ENCODE measurements at places on chromosomes 11 and 22. TPM values are rescaled to one million over a fixed set of nuclear protein-coding genes. Genes with fewer than 3 reads are reported as not detected.
A peak's percentile ranks its signal among the peaks of the same experiment; 100 is the strongest.

DNA sequence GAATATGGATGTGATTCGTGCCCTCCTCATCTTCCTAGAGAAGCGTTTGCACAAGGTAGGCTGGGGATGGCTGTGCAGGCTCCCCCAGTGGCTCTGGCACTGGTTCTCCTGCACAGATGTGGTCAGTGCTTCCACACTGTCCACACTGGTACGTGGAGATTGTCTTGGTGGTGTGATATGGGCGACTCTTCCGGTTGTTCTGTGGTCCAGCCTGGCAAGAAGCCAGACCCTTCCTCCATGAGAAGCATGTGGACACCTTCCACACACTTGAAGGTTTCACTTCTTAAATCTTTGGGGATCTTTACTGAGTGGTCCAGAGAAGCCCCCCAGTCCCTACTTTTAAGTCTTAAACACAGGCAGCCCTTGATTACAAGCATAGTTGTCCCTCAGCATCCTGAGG is 3.8 kb downstream of the RIC8A start:
- DNase-seq: peak; percentile 54

The CEP126 gene
- 3.6 TPM for polyA plus RNA-seq

GRCh38 chr22:48538291-48538820 is 1289.3 kb downstream of the BRD1 start:
- no peak for DNase-seq

GRCh38 chr11:35173011-35173511 is 34.1 kb downstream of the CD44 start:
- no peak for DNase-seq

DNA sequence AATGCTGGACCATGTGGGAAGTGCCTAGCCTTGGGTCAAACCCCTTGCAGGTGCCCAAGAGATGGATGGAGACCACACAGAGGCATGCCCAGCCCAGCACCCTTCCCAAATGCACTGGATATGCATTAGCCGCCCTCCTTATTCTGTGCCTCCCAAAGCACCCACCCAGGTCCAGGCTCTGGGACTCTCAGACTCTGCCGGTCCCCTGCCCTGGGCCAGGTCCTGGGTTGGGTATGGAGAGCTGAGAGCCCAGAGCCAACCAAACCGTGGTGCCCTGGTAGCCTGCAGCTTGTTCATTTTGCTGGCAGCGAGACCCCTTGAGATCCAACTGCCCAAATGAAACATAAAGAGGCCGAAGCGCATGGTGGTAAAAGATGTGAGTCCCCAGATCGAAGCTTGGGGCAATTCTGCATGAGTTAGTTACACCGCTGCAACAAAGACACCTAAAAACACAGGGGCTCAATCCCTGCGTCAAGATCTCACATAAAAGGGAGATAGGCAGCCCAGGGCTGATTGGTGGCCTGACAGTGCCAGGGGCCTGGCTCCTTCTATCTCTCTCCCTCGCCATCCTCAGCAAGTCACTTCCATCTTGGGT is 61.5 kb downstream of the MYEOV start:
- DNase-seq: no peak

The SCT gene
- polyA plus RNA-seq: 1.1 TPM

DNA sequence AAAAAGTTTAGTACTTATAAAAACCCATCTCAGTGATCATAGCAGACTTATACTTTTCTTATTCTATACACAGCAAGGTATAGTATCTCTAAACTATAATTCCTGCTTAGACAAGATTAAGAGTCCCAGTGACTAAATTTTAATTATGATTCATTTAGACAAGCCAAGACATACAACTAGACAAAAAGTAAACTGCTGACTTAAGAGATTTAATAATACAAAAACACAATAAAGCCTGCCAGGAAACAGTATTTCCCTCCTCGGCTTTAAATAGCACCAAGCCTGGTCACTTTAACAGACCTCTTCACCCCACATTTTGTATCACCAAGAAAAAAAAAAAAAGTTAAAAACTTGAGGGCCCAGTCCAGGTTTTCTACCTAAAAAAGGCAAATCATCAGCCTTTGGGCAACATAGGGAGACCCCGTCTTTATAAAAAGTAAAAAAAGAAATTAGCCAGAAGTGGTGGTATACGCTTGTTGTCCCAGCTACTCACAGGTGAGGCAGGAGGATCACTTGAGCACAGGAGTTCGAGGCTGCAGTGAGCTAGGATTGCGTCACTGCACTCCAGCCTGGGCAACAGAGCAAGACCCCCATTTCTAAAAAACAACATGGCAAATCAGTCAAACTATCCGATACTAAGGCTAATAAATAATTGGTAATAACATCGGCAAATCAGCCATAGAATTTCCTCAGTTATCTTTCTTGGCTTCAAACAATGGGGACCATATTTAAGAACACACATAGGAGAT is 53.8 kb downstream of the SIK3 start:
- DNase-seq: no peak

GRCh38 chr11:12746593-12747097 is 72.4 kb downstream of the TEAD1 start:
- DNase-seq: peak; percentile 77

GRCh38 chr11:23490557-23491235 is 630.4 kb upstream of the CCDC179 start:
- DNase-seq: no peak

The GLYAT gene
- not detected for polyA plus RNA-seq

DNA sequence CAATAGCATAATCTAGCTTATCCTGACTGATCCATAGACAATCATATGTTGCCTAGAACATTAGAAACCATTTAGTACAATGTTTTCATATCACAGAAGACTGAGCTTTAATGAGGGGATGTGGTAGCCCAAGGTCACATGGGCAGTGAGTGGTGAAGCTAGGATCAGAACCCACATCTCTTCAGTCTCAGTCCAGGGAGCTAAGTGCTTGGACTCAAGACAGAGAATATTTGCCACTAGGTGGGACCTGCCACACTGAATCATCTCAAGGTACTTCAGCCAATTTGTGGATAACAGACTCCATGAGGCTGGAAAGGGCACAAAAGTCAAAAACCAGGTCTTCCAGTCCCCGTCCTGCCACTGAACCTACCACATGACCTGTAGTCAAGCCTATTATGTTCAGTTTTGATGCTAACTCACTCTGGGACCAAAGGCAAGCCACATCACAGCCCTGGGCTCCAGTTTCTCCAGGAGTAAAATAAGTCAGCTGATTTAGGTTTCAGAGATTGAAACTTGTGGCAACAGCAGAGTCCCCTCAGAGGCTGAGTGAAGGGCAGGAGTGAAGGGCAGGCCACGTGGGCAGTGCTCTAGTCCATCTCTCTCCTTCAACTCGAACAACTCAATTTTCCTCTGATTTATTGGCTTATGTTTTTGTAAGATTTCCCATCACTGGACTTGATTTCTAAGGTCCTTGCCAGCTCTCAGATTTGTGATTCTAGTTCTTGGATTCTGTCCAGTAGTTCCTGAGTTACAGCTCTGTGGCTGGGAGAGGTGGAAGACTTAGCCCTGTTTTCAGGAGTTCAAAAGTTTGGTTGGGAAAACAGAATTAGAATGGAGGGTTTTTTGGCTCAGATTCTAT is 84.6 kb upstream of the PHOX2A start:
- no peak for DNase-seq

DNA sequence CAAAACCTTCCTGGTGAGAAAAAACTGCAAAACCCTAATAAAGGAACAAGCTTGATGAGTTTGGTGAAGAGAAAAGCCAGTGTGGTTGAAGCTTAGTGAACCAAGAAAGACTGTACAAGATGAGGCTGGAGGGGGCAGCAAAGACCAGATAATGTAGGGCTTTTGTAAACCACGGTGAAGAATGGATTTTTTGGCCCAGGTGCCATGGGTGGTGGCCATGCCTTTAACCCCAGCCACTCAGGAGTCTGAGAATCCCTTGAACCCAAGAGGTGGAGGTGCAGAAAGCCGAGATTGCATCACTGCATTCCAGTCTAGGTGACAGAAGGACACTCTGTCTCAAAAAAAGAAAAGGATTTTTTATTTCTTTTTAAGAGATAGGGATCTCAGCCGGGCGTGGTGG is 5.0 kb upstream of the ZDHHC5 start:
- no peak for DNase-seq

The PGR gene
- polyA plus RNA-seq: under 0.01 TPM

DNA sequence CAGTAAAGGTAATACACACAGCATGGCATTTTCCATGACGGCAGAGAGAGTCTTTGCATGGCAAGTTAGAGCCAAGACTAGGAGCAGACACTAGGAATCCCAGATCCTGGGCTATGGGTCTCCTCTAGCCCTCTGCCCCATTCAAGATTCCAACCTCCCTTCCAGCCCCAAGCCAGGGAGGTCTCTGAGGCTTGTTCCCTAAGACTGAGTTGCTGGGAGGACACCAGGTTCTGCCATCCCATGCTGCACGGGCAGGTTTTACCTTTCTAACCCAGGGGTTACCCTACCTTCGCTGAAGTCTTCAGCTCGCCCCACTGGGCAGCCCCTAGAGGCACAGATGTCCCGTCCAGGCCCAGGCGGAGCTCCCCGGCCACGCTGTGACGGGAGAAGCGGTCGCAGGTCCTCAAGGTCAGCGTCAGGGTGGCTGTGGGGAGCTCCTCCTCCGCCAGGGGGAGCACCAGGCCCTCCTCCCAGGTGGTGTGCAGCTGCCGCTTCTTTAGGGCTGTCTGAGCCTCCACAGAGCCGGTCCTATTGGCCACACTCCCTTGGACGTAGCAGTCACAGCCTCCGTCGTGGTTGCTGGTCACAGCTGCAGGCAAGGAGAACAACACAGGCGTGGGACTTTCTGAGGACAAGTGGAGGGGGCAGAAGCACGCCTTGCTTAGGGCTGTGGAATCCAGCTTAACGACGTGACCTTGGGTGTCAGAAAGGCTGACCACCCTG is 33.8 kb downstream of the SYT13 start:
- DNase-seq: no peak

The C11orf52 gene
- 16.8 TPM for polyA plus RNA-seq

The FOLR2 gene
- polyA plus RNA-seq: 27.0 TPM

The MRPL49 gene
- polyA plus RNA-seq: 63.7 TPM

DNA sequence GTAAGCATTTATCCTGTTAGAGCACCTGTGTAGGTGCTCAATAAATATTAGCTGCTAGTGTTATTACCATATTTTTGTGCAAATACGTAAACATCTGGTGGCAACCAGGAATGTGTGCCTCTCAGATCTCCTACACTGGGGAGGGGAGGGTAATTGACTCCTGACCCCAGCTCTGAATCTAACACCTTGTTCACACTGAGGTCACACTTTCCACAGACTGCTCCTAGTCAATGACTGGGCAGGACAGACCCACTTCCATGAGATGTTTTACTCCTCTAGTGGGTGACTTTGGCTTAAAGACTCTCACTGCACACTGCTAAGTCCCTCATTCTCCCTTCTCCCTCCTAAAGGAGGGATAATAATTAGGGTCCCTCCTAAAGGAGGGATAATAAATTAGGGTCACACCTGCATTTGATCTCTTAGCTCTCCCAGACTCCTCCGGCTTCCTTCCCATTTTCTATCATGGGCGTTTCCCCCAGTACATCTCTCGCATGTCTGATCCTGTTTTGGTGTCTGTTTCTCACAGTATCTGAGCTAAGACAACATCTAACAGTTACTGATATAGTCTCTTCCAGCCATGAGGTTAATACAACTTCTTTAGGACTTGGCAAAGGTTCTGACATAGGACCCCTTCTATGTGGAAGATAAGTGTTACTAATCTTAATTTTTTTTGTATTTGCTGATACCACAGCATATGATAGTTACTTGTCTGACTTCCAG is 8.0 kb downstream of the CSTPP1 start:
- no peak for DNase-seq

GRCh38 chr11:108224366-108224765 is 1.5 kb downstream of the ATM start:
- DNase-seq: no peak

The TRIM49 gene
- polyA plus RNA-seq: not detected

DNA sequence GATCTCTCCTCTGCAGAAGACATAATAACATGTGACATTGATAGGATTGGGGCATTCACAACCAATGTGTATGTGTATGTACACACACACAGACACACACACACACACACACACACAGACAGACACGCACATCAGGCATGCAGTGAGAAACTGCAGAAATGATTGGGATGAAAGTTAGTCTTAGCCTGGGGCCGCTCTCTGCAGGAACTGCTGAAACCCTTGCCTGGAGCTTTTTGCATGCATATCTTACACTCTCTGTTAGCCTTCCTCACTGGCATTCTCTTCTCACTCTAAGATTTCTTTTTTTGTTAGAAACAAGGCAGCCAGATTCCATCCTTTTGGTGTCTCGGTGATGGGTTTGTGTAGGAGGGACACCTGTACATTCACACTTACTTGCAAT is 337.9 kb downstream of the NELL1 start:
- DNase-seq: no peak

The SCGB1D4 gene
- polyA plus RNA-seq: not detected

The GRM5 gene
- not detected for polyA plus RNA-seq

The HTR3A gene
- polyA plus RNA-seq: 1.5 TPM

DNA sequence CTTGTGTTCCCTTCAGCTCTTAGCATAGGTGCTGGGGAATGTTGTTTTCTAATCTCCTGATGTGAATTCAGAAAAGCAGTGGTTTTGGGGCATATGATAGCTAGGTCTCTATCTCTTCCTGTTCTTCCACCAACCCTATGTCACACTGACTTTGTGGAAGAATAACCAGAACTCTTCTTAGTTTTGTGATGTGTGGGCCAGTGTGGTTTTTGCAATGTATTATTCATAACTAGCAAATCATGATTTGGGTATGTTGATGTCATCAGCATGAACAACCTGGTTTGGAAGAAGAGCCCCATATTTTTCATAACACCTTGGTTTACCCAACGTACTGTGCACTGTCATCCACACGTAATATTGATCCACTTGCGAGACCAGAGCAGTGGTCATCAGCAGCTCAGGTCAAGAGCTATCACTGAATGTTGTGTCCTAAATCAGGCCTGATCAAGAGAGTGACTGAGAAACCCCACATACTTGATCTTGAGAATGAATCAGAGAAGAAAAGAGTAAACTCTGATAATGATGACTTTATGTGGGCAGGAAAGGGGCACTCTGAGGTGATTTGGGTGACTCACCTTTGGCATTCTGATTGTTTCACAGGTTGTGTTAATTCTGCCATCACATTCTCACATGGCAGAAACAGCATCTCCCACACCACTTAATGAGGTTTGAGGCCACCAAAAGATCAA is 19.4 kb upstream of the MS4A6E start:
- DNase-seq: no peak

GRCh38 chr11:118896472-118896913 is 12.8 kb downstream of the CXCR5 start:
- DNase-seq: no peak

GRCh38 chr22:49479566-49479965 is 348.1 kb downstream of the BRD1 start:
- no peak for DNase-seq

DNA sequence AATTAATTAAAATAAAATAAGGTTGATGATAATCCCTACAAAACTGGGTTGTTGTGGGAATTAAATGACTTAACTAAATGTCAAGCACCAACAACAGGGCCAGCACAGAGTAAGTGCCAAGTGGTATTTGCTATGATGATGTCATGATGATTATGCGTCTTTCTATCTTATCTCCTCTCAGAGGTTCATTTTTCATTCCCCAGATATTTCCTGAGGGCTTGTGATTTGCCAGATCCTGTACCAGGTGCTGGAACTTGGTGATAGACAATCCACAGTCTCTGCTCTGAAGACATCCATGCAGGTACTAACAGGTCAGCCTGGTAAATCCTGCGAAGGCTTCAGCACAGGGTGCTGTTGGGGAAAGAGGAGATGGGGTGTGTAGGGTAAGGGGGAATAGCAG is 8.1 kb upstream of the MYH9 start:
- DNase-seq: no peak

The HORMAD2 gene
- not detected for polyA plus RNA-seq

GRCh38 chr22:46362203-46362933 is 26.9 kb downstream of the TRMU start:
- no peak for DNase-seq

All from sigmoid colon (tissue), 7 donors.